DMS153 (cell line): ENCODE measurements at places on chromosomes 16 and 17.

DNA sequence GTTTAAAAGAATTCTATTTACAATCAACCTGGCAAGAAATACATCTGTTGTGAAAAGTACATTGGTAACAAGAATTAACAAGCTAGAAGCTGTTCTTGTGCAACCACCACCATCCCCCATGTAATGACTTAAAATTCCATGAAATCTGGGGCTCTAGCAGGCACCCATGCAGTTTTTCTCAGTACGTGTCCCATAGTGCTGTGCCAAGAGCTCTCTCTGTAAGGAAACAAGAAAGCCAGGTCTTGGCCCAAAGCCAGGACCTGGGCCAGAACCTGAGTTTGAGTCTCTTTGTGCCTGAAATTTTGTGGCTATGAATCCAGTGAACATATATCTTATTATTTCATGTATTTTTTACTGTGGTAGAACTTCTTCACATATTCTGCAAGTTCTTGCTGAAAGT lies 46.6 kb downstream of the NUP93 start:
- no peak for DNase-seq

DNA sequence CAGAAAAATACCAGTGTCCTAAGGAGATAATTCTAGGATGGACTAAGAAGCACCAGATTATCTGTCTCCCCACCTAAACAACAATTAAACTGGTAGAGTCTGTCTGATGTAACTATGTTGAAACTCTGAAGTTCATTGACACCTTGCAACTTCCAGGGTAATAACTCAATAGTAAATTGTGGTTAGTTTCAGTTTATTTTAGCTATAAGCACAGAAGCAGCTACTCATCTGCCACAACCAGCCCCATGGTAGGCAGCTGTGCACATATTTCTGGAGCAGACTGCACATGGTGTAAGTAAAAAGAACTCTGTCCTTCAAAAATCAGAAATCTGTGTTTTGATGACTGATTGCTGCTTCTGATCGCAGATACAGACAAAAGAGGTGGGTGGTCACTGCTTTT lies 852.1 kb downstream of the CDH11 start:
- DNase-seq: no peak

- DNase-seq: no peak
Observed at GRCh38 chr17:4154201-4154600, 11.2 kb downstream of the CYB5D2 start.

GRCh38 chr17:72825218-72825617 lies 267.3 kb downstream of the SLC39A11 start:
- DNase-seq: no peak

- DNase-seq: no peak
Observed at GRCh38 chr17:39872751-39873150, 4.7 kb downstream of the ZPBP2 start.

- DNase-seq: no peak
Observed at GRCh38 chr16:8818504-8819270, 21.0 kb downstream of the PMM2 start.

- no peak for DNase-seq
Observed at GRCh38 chr16:29658705-29659104, 4.3 kb upstream of the SPN start.

- no peak for DNase-seq
Observed at GRCh38 chr17:17149520-17150447, 56.3 kb downstream of the PLD6 start.

- DNase-seq: no peak
Observed at GRCh38 chr17:29240968-29241963, 5.4 kb upstream of the CRYBA1 start.

DNA sequence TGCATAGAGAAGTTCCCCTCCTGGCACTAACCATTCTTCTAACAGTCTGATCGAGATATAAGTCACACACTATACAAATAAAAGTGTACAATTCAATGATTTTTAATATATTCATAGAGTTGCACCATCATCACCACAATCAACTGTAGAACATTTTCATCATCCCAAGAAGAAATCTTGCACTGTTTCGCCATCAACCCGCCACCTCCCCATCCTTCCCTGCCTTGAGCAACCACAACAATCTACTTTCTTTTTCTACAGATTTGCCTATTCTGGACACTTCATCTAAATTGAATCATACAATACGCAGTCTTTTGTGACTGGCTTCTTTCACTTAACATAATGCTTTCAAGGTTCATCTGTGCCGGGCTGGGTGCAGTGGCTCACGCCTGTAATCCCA lies 33.0 kb upstream of the GUCY2D start:
- no peak for DNase-seq
